ENCODE measurements at places on chromosomes 1 and 21.
A peak's percentile ranks its signal among the peaks of the same experiment; 100 is the strongest.

DNA sequence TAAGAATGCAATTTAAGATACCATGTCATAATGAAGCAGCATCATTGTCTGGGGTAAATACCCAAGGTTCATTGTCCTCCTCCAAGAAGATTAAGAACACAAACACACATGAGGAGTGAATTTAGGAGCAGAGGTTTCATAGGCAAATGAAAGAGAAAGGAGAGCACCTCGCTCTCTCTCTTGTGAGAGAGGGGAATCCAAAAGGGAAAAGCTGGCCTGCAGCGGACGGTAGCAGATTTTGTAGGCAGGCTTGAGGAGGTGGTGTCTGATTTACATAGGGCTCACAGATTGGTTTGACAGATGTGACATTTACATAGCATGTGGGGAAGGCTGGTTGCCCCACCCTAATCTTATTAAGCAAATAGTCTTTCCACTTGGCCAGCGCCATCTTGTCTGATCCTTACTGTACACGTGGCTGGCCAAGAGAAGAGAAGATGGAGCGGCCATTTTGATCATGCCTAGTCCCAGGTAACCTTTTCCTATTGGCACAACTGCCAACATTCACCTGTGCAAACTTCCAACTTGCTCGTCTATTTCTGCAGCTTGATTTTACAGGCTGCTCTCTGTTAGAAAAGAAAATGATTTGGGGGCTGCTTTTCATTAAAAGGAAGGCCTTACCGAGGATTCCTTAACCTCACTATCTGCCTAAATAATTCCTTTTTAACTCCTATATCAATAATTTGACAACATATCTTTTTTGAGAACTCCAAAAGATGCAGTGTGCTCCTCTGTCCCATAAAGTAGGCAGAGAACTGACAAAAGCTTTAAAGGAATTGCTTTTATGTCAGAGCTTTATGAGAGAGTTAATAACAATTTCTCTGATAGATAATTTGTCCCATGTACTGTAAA is 16.0 kb upstream of the LRRC7 start:
- no peak for DNase-seq

DNA sequence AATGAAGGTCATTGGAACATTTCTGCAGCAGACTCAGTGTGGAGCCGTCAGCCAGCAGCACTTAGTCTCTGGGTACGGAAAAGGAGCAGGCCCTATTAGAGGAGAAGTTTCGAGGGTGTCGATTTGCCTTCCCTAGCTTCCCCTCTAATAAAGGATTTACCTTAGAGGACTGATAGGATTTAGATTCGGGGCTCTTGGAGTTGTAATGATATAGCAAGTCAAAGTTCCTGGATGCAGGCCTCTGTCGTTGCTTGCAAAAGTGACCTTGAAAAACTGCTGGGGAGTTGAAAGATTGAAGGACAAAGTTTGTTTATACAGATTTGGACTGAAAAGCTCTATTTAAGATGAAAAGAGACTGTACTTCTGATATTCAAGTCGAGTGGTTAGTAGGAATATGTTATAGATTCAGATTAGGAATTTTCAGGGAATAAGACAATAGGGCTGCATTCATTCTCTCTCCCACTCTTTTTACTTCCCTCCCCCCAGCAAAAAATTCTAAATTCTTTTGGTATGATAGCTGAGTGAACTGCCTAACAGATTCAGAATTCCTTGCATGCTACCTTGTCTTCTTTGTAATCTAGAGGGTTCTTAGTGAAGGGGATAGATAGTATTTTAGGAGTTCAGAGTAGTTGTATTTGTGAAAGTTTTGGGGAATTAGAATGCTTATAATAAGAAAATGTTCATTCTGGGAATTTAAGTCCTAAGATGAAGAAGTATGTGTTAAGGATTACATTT is 19.2 kb downstream of the NFYC start:
- DNase-seq = no peak

- DNase-seq = no peak
Observed at GRCh38 chr21:35084869-35085268, 35.8 kb upstream of the RUNX1 start.

DNA sequence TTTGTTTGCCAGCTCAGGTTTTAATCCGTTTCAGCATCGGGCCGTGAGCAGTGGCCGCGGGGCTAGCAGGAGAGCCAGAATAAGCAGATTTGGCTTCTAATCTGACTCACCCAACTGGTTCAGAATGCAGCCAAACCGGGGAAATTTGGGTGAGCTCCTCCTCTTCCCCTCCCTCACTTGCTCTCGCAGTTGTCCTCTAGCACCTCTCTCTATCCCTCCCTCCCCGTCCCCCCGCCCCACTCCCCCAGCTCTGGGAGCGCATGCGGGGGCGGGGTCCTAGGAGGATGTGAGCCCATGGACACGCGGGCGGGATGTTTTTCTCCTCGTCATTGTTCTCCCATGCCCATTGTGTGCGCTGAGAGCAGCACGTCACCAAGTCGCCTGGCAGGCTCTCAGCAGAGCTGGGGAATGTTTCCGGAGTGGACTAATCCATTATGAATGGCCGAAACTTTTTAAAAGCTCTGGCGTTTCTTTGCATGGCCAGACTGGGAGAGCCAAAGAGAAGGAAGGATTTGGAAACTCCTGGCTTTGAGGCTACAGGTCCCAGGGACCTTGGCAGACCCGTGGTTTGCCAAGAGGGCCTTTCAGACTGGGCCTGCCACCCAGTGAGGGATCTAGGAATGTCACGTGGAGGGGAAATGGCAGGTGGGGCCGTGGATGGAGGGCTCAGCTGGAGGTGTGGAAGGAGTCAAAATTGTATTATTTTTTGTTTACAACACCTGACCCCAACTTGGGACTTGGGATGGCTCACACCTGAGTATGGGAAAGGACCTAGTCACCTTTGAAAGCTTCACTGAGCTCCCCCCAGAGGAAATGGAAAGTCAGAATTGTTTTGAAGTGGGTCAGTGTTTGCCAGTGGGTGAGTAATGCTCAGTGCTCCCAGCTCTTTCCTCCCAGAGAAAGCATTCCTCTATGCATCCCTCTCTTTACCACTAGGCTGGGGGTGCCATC is 39.2 kb downstream of the CDK18 start:
- DNase-seq = no peak

- DNase-seq = no peak
Observed at GRCh38 chr21:36428761-36429432, 43.7 kb downstream of the CHAF1B start.

DNA sequence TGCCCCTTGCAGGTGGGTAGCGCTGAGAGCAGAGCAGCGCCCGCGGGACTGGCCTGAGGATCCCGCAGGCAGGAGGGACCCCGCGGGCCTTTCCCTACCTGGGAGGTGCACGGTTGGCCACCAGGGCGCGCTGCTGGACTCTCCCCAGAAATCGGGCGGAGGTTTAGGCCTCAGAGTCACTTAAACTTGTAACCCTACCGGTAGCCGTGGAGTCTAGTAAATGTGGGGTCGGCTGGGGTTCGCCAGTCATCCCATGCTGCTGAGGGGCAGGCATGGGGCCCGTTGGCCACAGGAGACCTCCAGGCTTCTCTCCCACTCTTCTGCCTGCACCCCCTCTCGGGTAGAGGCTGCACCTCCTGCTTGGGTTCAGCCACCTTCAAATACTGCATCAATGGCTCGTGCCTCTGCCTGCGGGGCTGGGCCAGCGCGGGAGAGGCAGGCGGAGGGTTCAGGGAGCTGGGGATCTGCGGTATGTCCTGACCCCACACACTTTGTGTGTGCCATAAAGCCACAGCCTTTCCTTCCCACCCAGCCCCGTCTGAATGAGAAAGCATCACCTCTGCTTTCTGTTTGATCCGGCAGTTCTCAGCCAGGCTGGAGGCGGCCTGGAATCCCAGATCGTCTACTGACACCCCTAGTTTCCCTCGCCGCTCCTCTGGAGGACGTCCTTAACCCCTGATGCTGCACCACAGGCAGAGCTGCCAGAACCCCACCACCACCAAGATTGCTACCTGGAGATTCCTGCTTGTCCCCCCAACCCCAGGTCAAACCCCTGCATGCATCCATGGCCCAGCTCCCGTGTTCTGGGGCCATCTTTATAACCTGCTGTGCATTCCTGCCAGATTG is 12.3 kb upstream of the GSTM4 start:
- DNase-seq = peak; percentile 78

DNA sequence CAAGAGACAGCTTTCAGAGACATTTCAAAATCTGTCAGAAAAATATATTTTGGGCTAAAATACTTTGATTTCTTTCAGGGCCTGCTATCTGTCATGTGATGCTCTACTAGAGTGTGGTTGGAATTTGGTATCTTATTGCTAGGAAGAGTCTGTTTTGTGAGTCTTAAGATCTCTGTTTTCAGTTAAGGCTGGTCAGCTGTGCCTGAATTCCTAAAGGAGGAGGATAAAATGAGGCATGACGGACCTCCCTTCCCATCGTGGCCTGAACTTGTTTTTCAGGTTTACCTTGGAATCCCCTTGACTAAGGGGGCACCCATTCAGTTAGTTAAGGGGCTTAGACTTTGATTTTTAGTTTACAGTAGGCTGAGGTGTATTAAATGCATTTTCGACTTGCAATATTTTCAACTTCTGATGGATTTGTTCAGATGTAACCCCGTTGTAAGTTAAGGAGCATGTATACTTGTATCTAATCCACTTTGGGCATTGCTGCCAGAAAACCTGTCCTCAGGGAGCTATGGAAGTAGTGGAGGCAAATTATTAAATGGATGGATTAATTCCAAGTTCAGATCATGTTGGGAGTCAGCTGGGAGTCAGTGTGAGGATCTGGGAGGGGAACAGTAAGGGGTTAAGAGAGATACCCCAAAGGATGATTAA is 18.3 kb downstream of the CAPN2 start:
- DNase-seq = no peak

DNA sequence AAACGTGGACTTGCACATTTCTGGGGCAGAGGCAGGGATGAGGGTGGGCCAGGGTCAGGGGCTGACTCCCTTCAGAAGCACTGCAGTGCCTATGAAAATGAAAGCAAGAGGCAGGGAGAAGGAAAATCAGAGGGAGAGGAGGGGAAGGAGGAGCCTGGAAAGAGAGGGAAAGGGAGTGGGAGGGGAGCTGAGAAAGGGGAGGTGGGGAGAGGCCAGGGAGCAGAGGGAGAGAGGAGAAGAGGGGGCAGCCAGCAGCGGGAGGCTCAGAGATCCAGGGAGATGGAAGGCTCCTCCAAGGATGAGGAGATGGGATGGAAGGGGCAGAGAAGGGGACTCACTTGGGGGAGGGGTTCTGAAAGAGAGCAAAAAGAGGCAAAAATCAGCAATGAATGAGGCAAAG is 96.3 kb upstream of the KLHDC7A start:
- no peak for DNase-seq

GRCh38 chr1:106061586-106062495 is 994.6 kb upstream of the PRMT6 start:
- no peak for DNase-seq

DNA sequence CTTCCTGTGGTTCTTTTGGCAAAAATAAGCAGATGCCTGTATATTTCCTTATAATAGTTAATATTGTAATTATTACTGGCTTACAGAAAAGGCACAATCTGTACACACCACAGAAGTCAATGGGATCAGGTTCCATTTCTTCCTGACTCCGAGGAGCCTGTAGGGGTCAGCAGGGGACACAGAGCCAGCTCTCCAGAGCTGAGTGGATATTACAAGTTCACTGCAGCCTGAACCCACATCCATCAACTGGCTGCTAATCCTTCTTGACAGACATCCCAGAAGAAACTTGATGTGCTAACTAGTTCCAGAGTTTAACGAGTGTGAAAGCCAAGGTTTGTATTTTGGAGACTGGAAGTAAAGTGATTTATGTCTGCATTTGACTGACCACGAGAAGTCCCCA is 203.8 kb downstream of the LMX1A start:
- no peak for DNase-seq

- DNase-seq = no peak
Observed at GRCh38 chr1:233614743-233615521, 1.0 kb downstream of the KCNK1 start.

GRCh38 chr21:37130971-37131370 is 57.9 kb downstream of the TTC3 start:
- DNase-seq = no peak

DNA sequence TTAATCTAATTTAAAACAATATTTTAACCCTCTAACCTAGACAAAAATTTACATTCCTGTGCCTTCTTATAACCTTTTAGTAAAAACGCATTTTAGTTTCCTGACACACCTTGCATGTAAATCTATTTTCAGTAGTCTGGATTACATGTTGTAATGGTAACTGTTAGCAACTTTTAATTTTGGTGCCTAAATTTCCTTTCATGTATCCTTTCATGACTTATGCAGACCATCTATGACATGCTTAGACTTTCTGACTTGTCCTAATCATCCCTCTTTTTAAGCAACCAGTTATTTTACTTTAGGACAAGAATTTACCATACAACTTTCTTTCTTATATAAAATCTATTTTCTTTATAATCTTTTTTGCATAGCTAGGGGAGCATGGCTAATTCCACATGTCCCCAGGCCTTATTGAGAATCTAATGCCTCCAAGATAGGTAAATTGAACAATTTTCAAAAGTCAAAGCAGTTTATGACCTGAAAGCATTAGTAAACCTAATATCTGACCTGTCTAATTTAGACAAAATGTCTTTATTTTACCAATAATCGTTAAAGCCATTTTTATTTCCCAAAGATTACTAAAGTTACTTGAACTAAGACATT is 57.5 kb upstream of the IL12RB2 start:
- no peak for DNase-seq

GRCh38 chr1:206048582-206048981 is 4.4 kb upstream of the RHEX start:
- DNase-seq = no peak

GRCh38 chr1:5586629-5587028 is 405.6 kb downstream of the NPHP4 start:
- DNase-seq = no peak

GRCh38 chr1:86105533-86105866 is 51.1 kb downstream of the COL24A1 start:
- no peak for DNase-seq

DNA sequence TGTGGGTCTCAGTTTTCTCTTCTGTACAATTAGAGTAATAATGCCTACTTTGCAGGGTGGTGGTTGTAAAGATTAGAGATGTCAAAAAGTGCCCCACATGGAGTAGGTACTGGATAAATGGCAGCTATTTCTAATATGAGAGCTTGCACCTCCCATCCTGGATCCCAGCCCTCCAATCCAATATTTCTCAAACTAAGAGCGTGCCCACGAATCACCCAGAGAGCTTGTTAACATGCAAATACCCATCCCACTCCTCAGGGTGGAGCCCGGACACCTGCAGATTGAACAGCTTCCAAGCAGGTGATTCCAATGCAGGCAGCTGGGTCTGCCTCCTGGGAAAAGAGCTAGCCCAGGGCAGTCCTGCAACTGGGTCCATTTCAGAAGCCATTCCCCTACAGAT is 33.0 kb downstream of the LRRN2 start:
- no peak for DNase-seq
